Fibroblast of lung (primary cell): ENCODE measurements at places on chromosomes 5 and 9. TPM values are rescaled to one million over a fixed set of nuclear protein-coding genes. Genes with fewer than 3 reads are reported as not detected.

The C9 gene
- under 0.01 and 0.33 TPM in 2 replicates for total RNA-seq

The SLC4A9 gene
- total RNA-seq = not detected in 2 replicates

The CNTNAP3B gene
- total RNA-seq = 0.26 TPM in 1 of 2 replicates, not detected in the other

The FOXD4L6 gene
- not detected in 2 replicates for total RNA-seq

The GABRB2 gene
- total RNA-seq = under 0.01 TPM in 2 replicates

DNA sequence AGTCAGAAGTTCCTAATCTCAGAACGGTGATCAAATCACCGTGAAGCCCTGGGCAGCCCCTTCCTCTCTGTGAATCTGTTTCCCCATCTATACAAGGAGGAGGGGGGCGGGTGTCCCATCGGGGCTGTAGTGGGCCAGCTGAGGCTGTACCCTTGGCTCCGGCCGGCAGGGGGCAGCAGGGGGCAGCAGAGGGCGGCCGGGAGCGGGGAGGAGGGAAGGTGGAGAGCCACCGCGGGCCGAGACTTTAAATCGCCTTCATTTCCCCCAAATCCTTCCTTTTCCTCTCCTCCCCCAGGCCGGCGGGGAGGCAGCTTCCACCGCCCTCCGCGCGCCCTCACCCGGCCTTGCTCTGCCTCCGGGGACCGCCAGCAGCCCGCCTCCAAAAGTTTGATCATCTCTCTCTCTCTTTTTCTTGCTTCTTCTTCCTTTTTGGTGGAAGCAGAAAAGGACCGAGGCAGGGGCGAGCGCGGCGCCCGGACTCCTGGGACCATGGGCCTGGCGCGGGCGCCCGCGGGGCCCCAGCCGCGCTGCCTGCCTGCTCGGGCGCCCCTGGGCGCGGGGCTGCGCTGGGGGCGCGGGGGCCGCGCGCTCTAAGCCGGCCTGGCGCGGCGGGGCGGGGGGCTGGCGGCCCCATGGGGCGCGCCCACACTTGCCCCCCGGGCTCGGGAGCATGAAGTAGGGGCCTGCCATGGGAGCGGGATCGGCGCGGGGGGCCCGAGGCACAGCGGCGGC, at the start of gene COL27A1:
Gene COL27A1, plus strand, starts transcription at position 275 of the 732 bp plus-strand sequence. Its CDS starts 414 bp downstream, at position 689.
- peak; percentile 75 for DNase-seq

DNA sequence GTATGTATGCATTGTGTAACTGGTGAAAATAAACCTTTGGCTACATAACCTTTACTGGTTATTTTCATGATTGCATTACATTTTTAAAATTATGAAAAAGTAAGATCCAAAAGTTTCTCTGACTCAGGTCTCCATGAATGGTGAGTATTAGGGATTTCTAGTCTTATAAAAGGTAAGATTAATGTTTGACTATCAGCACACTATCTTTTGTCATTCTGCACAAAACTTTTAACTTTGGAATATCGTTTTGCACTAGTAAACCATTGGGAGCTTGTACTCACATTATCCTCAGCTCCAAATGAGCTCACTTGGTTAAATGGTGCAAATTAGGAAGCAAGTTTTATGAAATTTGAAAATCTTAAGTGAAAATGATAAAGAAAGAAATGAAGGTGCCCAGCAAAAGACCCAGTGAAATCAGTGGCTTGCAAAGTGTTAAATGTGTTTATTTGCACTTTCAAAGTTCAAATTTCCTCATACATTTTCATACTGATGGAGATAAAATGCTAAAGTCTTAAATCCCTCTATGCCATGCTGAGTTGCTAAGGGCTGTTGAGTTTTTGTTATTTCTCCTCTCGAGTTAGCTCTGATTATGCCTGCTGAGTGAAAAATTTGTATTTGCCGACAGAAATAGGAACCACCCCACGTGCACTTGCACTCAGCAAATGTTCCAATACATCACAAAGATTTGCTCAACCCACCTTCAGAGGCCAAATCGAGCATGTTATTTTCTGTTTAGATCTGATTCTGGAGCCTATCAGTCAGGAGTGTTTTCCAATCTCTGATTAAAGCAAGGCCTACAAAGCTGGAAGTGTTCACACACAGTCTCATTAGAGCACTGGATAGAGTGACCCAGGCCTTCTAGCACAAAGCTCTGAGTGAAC, 885.7 kb downstream of the NR2F1-AS1 start:
- no peak for DNase-seq

DNA sequence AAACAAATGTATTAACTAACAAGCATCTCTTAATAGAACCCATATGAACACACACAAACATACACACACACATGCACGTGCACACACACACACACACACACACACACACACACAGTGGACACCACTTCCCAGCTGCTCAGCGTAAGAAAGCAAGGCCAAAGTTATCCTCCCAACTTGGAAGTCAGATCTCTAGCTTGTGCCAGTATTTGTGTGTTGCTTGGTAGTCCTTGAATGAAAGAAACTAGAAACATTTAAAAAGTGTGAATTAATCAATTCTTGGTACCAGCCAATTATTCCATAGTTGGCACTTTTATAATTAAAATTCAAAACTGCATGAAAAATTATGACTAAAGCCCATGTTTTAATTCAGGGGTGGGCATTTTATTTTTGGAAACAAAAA, 178.1 kb downstream of the TMEM161B start:
- no peak for DNase-seq

DNA sequence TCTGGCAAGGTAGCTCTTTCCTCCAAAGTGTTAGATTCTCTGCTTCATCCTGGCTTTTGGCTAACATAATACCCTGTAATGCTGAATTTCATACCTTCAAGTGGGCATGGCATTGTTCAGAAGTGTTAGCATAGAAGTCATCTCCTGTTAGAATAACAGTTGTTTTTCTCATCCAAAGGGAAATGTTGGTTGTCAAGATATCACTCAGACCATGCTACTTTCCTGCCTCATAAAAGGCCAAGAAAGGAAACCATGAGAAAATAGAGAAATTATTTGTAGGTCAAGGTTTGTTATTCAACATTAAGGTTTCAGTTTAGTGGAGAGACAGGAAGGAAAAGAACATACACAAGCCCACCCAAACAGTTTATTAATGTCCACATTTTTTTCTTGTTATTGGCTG, 472.5 kb downstream of the ARHGEF28 start:
- no peak for DNase-seq

GRCh38 chr5:114458726-114459125, 96.9 kb downstream of the KCNN2 start:
- DNase-seq = no peak

- no peak for DNase-seq
These were observed 209.5 kb downstream of the MEF2C start for GRCh38 chr5:88673253-88674105.

DNA sequence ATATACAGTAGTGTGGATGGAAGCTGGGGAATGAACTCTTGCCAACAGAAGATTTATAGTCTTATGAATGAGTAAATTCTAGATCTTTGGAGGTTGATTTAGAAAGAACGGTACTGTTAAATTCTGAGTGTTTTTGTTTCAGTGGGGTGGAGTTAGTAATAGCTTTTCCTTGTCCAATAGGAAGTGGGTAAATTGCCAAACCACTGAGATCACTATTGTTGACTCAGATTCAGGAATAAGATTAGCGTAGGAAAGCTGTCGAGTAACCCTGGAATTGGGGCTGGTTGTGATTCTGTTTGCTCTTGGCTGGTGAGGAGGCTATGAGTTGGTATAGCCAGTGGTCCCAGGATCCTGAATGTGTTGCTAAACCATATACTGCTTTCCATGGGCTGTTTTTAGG, 155.6 kb downstream of the ARHGAP26 start:
- DNase-seq = peak; percentile 87
